ENCODE measurements at places on chromosomes 2 and 18.
A peak's percentile ranks its signal among the peaks of the same experiment; 100 is the strongest.

DNA sequence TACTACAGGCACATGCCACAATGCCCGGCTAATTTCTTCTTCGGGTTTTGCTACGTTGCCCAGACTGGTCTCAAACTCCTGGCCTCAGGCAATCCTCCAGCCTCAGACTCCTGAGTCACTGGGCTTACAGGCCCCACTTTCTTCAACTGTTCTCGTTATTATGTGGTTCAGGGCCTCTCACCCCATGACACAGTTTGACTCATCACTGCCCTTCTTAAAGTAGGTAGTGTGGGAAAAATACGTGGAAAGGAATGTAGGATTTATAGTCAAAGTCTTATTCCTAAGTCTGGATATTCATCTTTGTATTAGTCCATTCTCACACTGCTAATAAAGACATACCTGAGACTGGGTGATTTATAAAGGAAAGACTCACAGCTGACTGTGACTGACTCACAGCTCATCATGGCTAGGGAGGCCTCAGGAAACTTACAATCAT is 19.4 kb downstream of the CENPA start:
- no peak for DNase-seq

GRCh38 chr2:204982303-204982702 is 437.0 kb downstream of the PARD3B start:
- DNase-seq = no peak

DNA sequence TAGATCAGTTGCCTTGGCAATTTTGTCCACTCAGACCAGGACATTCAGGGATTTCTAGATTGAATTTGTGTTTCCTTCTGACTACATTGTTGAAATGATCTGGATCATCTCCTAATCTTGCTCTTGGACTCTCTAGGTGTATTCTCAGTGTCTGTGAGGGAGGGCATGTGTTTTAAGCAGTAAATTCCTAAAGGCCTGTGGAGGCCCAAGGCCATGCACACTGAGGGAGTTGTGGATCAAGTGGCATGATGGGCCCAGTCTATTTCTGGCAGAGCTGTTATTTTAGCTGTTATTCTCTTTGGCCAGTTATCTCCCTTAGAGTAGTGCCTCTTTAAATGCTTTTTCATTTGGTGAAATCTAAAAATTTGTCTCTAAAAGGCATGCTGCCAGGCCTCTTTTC is 144.9 kb downstream of the RPIA start:
- no peak for DNase-seq

GRCh38 chr2:174158003-174158402 is 90.3 kb downstream of the OLA1 start:
- no peak for DNase-seq

- peak; percentile 17 for DNase-seq
Observed at GRCh38 chr2:121071034-121071504, 213.9 kb downstream of the TFCP2L1 start.

GRCh38 chr2:220626603-220627002 is 945.5 kb downstream of the EPHA4 start:
- no peak for DNase-seq
